Ovary (tissue), 10 donors: ENCODE measurements at places on chromosomes 13 and 19.

DNA sequence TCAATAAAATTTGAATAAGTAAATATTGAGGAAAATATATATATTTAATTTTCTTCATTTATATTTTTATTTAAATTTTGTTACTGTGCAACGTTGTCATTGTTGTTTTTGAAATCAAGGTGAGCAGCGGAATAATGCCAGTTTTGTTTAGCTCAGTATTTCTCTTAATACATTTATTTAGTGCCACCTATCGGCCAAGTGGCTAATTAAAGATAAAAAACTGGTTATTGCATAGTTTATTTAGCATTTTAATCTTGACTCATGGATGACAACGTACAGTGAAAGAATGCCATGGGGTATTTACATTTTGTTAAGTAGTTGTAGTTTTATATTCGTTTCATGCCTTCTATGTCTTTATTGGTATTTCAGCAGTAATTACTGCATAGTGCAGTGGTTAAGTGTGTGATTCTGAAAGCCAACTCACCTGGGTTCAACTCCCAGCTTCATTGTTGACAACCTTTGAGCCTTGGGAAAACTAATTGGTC is 265.9 kb downstream of the MYO16 start:
- no peak for DNase-seq
- no peaks in the 10 kb centered on the region for H3K27me3 ChIP-seq
- H3K27ac ChIP-seq = no peak overlapping the region
- H3K4me1 ChIP-seq = no peaks in the 10 kb centered on the region
- H3K4me3 ChIP-seq = no peak overlapping the region

DNA sequence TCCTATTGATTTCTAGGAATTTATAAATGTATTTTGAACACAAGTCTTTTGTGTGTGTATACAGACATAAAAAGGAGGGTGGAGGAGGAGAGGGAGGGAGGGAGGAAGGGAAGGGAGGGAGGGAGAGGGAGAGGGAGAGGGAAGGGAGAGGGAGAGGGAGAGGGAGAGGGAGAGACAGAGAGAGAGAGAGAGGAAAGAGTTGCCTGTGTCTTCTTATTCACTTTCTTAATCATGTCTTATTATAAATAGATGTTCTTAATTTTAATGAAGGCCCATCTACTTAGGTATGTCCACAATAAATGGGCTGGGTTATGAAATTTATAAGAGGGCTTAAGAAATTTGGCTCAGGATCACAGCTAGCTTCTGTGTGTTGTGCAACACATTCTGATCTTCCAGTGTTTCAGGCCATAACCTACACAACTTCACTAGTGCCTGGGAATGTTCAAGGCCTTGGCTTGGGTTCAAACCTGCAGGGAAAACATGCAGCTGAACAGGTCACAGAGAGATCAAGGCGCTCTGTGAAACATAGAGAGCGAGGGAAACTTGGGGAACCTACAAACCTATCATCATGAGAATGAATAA is 39.3 kb downstream of the ZNF45 start:
- H3K27me3 ChIP-seq = no peaks in the 10 kb centered on the region
- no peak overlapping the region for H3K27ac ChIP-seq
- no peak for DNase-seq
- no peaks in the 10 kb centered on the region for H3K36me3 ChIP-seq

DNA sequence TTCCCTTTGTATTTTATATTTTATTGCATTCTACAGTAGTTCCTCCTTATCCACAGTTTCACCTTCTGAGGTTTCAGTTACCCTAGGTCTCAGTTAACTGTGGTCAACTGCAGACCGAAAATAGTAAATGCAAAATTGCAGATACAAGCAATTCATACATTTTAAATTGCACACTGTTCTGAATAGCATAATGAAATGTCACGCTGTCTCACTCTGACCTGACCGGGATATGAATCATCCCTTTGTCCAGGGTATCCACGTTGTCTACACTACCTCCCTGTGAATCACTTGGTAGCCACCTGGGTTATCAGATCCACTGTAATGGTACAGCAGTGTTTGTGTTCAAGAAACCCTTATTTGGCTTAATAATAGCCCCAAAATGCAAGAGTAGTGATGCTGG is 325.0 kb downstream of the DNAJC15 start:
- H3K36me3 ChIP-seq = no peaks in the 10 kb centered on the region
- H3K4me1 ChIP-seq = no peaks in the 10 kb centered on the region
- H3K27ac ChIP-seq = no peak overlapping the region

DNA sequence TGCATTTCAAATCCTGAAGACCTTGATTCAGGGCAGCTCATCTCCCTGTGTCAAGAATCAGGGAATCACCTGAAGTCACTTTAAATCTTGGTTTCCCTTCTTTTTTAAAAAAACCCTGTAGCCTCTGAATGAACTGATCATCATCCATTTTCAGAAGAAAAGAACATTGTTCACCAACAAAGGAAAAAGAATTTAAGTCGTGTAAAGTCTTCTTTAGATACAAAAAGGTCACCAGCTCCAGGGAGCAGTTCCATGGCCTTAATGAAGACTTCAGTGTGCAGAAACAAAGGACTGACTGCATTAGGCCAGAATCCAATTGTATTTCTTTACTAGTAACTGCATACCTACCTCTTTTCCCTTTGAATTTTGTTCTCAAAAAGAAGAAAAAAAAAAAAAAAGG is 245.0 kb downstream of the ABCC4 start:
- no peaks in the 10 kb centered on the region for H3K27me3 ChIP-seq
- no peaks in the 10 kb centered on the region for H3K4me1 ChIP-seq
